ENCODE measurements at places on chromosomes 3 and 15. TPM values are rescaled to one million over a fixed set of nuclear protein-coding genes. Genes with fewer than 3 reads are reported as not detected.

Gene SLC27A2
- total RNA-seq, result 11.4 TPM

Gene NPAP1
- not detected for total RNA-seq

Gene GOLGA6L7
- not detected for total RNA-seq

Gene MYO5C
- total RNA-seq, result 2.4 TPM

Gene GOLGA8A
- 262 TPM for total RNA-seq

Gene SNX4
- total RNA-seq, result 30.7 TPM

Gene LTF
- total RNA-seq, result not detected

Gene CASR
- 0.06 TPM for total RNA-seq

Gene ZNF35
- 2.2 TPM for total RNA-seq
